ENCODE measurements at places on chromosomes 2 and 18.
A peak's percentile ranks its signal among the peaks of the same experiment; 100 is the strongest.

DNA sequence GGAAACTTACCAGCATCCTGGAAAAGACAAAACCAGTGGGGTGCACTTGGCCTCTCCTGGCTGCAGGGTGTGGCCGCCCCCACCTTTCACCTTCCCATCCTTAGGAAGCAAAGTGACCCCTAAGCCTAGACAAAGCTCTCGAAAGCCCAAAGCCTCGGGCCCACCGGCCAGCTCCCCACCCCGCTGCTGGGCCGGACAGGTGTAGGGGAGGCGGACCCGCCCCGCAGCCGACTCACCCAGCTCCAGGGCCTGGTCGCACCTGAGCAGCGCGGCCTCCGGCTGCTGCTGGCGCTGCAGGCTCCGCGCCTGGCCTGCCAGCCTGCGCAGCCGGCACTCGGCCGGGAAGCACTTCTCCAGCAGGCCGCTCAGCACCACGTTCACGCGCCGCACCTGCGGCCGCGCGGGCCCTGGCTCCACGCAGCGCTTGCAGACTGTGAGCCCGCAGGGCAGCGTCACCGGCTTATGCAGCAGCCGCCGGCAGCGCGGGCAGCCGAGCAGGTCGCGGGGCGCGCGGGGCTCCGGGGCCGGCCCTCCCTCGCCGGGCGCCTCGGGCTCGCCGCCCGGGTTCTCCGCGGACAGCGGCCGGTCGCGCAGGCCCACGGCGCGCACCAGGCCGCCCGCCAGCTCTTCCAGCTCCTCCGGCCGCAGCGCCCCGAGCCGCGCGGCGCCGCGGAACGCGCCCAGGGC is 979 bp downstream of the LONRF2 start:
- DNase-seq: peak; percentile 84

- peak; percentile 64 for DNase-seq
Measured at GRCh38 chr18:76565238-76566173, 70.5 kb upstream of the ZNF516 start.

- no peak for DNase-seq
Measured at GRCh38 chr2:127525691-127526131, 578 bp downstream of the IWS1 start.

GRCh38 chr2:219643084-219643473 is 15.6 kb downstream of the SLC4A3 start:
- DNase-seq: no peak

GRCh38 chr2:64799592-64800252 is 146.0 kb upstream of the SERTAD2 start:
- no peak for DNase-seq

GRCh38 chr2:57180678-57181077 is 865.9 kb upstream of the VRK2 start:
- no peak for DNase-seq

Measured in right kidney (tissue), 9 donors.